ENCODE measurements at places on chromosomes 12 and 14.

- DNase-seq: no peak
Measured at GRCh38 chr12:58254463-58255100, 313.2 kb downstream of the ATP23 start.

DNA sequence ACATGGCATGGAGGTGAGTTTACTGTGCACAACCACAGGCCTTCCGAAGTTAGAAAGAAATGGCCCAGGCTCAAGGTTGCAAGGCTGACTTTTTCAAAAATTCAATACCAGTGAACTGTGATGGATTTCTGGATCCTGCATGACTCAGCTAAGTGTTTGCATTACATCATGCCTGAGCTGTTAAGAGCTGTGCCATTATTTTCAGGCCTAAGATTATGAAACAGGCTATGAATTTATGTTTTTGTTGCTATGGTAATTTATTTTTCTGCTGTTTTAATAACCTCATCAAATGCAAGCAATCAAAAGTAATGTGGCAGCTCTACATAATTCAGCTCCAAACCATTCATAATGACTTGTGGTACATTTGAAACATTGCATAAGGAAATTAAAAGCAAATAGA lies 457.7 kb upstream of the TMEM132C start:
- DNase-seq: peak; percentile 71

DNA sequence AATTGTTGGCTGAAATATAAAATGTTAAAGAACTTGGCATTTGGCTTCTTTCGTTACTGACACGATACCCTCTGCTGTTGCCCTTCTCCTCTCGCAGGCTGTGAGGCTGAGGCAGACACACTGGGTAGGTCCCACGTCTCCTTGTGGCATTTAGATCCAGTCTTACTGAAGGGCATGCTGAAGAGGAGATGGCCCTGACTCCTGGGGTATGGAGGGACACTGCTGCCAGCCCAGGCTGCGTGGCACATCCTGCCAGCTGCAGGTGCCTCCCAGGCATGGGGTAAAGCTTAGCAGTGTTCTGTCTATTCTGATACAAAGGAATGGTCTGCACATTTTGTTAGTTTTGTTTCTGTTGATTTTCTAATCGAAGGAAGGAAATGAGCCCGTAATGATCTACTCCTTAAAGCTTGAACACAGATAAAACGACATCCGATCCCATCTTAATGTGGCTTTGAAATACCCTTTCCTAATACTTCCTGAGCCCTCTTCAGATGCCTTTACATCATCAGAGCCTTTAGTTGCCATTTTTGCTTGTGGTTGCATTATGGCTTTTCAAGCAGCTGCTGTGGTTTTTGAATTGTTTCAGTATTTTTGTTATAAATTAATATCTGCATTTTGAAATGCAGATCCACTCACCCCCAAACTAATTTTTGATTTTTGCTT lies 61.1 kb downstream of the WDR20 start:
- no peak for DNase-seq

GRCh38 chr12:64268409-64268808 lies 46.3 kb upstream of the KICS2 start:
- DNase-seq: no peak

DNA sequence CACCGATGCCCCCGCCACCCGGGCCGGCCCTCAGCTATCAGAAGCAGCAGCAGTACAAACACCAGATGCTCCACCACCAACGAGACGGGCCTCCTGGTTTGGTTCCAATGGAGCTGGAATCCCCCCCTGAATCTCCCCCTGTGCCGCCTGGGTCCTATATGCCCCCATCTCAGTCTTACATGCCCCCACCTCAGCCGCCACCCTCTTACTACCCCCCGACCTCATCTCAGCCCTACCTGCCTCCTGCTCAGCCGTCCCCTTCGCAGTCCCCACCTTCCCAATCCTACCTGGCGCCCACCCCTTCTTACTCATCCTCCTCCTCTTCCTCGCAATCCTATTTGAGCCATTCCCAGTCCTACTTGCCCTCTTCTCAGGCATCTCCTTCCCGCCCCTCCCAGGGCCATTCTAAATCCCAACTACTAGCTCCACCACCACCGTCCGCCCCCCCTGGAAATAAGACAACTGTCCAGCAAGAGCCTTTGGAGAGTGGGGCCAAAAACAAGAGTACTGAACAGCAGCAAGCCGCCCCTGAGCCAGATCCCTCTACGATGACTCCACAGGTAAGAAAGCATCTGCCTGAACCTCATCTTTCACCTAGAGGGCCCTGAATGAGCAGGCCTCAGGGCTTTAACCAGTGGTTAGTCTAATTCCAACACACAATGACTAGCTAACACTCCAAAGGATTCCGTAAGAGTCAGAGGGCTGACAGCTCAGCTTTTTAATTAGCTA lies 851 bp downstream of the YLPM1 start:
- no peak for DNase-seq

DNA sequence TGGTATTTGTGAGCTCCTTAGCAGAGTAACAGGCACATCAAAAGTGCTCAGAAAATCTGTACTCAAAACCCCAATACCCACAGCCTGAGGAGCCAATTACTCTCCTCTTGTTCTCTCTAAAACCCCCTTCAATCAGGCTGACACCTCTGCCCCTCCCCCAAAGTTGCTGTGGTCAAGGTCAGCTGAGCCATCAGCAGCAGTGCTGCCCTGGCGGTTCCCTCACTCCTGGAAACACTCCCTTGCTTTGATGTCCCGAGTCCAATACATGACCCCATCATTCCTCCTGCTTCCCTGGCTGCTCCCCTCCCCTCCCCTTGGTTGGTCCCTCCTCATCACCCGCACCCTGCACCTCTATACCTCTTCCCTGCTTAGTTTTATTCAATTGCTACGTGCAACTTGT lies 57.2 kb upstream of the C14orf132 start:
- DNase-seq: no peak

DNA sequence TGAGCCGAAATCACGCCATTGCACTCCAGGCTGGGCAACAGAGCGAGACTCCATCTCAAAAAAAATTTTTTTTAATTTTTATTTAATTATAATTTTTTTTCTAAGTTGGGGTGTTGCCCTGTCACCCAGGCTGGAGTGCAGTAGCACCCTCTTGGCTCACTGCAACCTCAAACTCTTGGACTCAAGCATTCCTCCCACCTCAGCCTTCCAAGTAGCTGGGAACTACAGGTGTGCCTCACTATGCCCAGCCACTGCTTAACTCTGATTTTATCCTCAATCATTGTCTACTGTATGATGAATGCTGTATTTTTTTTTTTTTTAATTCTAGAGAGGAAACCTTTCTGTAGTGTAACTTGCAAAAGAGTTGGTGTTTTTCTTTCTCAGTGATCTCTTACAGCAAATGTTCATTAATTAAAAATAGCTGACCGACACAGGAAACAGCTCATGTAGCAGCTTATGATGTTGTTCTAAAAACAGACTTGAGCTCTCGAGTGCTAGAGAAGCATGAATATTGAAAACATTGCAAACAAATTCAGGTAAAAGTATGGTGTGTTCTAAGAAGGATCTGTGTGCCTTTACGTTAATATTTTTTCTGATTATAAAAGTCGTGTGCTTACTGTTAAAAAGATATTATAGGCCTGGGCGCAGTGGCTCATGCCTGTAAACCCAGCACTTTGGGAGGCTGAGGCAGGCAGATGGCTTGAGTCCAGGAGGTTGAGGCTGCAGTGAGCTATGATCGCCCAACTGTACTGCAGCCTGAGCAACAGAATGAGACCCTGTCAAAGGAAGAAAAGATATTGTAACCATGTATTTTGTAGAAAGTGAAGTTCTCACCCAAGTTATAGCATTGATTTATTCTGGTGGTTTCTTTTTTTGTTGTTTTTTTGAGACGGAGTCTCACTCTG lies 68.9 kb downstream of the FGD4 start:
- DNase-seq: no peak

DNA sequence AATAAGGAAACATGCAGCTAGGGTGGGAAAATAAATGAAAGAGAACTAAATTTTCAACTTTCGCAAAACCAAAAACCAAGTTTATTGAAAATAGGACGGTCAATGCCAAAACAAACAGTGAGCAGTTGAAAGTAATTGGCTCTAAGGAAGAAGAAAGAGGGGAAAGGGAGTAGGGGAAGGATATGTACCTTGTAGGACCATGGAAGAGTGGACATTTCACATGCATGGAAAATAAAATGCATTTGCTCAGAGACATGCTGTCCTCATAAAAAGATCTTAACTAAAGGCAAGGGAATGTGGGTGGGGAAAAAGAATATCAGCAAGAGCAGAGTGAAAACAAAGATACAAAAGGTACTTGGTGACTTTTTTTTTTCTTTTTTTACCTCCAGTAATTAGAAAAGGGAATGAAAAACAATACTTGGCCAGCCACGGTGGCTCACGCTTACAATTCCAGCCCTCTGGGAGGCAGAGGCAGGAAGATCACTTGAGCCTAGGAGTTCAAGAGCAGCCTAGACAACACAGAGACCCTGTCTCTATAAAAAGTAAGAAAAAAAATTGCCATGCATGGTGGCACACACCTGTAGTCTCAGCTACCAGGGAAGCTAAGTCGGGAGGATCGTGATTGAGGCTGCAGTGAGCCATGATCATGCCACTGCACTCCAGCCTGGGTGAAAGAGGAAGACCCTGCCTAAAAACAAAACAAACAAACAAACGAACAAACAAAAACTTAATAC lies 6.6 kb downstream of the TXNDC16 start:
- no peak for DNase-seq

GRCh38 chr12:67958187-67958586 lies 31.1 kb upstream of the IFNG-AS1 start:
- no peak for DNase-seq

DNA sequence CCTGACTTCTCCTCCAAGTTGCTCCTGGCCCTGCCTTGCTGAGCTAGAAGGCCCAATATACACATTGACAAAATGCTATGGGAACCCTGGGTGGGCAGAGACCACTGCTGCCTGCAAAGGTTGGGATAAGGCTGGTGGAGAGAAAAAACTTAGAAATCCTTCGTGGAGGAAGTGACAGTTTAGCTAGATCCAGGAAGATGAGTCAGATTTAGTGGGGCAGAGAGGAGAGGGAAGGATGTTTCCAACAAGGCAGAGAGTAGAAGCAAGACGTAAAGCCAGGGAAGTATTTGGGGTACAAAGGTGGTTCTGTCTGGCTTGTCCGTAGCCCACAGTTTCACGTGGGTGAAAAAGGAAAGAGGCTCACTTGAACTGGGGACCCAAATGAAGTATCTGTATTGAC lies 69.0 kb upstream of the CLMN start:
- DNase-seq: no peak

DNA sequence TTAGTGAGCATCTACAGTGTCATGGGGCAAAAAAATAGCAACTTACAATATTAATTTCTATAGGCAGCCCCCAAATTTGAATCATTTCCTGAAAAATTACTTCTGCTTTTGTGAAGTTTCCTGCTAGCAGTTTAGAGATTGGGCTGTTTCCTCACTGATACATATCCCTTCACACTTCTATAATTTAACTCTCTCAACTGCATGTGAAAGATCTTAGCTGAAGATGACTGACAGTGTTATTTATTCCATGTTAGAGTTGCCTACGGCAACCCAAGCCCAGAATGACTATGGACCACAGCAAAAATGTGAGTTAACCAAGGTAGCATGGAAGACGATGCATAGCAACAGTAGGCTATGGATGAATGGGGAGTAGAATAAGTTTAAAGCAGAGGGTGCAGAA lies at the start of gene KLRG1:
Gene KLRG1, plus strand, starts transcription at position 134 of the 400 bp plus-strand sequence. Its CDS starts 90 bp downstream, at position 224.
- DNase-seq: no peak

DNA sequence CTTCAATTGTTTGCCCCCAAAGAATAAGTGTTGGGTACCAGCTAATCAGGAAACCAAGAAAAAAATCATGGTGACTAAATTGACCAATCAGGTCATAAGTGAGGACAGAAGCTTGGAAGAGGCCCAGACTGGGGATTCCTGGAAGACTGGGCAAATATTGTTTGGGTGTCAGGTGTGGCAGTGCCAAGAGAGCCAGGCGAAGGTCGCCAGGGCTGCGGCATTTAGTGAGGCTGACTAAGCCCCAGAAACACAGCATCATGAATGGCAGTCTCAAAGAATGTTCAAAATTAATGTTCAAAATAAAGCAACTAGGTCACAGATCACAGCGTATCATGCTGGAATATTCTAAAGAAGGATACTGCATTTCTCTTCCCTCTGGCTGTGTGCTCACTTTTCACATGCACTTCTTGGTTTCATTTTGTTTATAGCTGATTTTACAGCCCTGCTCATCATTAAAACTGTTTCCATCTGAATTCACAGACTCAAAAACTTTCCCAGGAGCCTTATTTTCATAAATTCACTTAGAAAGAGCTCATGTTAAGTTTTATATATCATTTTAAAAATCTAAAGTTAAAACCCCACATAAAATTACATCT lies 85.3 kb upstream of the OVCH1 start:
- no peak for DNase-seq

- no peak for DNase-seq
Measured at GRCh38 chr12:83183132-83183531, 496.4 kb downstream of the TMTC2 start.

GRCh38 chr14:29446971-29447370 lies 480.7 kb downstream of the PRKD1 start:
- DNase-seq: no peak

GRCh38 chr12:108729612-108730364 lies 1.5 kb downstream of the CORO1C start:
- no peak for DNase-seq

DNA sequence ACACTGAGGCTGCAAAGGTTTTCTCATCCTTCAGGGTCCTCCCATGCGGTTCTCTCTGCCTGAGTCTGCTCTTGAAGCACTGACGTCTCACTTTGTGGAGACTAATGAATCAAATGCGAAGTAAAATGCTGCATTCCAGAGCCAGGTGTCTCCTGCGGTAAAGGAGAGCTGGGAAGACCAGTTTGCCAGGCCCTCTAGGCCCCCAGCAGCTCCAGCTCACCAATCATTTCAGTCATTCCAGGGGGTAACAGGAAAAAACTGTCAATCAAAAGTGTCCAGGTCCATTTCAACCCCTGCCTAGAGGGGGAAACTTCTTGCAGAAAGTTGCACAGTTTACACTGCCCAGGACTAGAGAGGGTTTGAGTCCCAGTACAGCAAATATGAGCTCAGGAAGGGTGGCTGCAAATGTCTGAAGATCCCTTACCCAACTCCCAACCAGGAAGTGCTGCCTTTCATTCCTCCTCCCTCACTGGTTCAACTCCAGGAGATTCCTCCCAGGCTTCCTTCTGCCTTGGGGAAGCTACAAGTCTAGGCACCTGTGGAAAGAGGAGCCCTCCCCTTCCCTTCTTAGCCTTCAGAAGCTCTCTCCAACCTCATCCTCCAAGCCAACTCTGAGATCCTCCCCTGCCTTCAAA lies 2.7 kb upstream of the NXPH4 start:
- no peak for DNase-seq

- DNase-seq: no peak
Measured at GRCh38 chr14:86770186-86770585, 1222.8 kb downstream of the GALC start.

DNA sequence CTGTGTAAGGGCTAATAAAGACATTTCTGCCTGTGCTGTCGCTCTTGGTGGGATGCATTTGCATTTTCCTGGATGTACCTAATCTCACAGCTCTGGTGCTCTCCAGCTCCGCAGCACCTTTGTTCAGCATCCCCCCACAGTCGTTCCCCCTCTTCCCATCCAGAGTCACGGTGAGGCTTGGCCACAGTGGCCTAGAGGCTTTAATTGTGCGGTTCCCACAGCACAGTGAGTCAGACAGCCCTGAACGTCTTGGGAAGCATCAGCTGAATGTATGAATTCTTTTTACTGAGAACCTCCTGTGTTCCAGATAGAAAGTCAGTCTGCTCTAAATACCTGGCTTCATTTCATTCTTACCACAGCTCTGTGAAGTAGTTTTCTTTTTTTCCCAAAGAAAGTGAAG lies 28.7 kb downstream of the MLXIP start:
- DNase-seq: no peak

All from GM04503 (cell line).